ENCODE measurements at places on chromosomes 4 and X.

GRCh38 chr4:27085396-27085795 lies 224.8 kb downstream of the STIM2 start:
- no peak for DNase-seq

GRCh38 chr4:58225460-58225859 lies 1115.3 kb upstream of the IGFBP7 start:
- DNase-seq, result no peak

GRCh38 chr4:38109896-38110295 lies 149.7 kb downstream of the PTTG2 start:
- DNase-seq, result no peak

DNA sequence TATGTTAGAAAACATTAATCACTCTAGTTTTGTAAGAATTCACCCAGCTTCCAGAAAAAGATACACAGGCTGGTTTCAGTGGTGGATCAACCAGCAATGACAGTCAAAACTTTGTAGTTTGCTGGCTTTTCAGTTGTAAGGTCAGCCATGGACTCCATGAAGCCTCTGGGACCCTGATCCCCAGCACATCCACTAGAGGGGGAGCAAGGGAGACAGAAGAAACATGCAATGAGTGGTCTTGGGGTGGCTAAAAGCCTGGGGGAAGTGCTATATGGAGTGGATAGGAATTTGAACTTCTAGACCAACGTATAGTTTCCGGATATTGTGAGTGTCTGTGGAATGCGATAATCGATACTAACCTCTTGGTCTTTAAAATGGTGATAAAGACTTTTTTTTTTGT lies 72.7 kb downstream of the AFF2 start:
- DNase-seq, result no peak

DNA sequence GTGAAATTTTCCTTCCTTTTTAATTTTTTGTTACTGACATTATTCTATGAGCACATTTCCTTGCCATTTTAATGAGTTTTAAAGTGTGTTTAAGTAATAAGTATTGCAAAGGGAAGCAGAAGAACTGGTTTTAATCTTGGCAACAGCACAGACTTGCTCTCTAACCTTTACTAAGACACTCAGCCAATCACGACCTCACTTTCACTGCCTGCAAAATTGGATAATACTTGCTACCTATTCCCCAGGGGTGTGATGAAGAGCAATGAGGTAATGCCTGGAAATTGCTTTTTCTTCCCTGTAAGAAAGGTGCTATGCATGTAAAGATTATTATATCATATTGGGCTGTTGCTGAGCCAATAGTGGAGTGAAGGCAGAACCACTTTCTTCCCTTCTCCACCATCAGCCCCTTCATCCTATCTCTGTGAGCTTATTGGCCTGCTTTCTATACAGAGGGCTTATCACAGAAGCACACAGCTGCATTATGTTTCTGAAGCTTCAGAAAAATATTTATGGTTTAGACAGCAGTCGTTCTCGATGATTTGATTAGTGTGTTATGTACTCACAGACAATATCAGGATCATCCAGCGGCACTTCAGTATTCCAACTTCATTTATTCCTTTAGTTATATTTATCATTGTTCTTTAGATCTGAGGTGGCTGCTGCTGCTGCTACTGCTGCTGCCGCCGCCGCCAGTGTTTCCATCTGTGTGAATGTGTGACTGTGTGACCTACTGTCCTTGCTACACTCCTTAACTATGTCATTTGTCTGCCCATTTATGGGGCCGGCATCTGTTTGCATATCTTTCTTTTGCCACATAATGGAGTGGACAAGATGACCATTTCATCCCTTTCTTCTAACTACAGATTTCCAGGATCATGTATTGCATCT lies 255.1 kb downstream of the C4orf33 start:
- no peak for DNase-seq

- DNase-seq, result peak; percentile 64
Measured at GRCh38 chrX:68429216-68429615, 4.1 kb downstream of the OPHN1 start.

- no peak for DNase-seq
Measured at GRCh38 chrX:132004728-132005127, 18.4 kb upstream of the STK26 start.

DNA sequence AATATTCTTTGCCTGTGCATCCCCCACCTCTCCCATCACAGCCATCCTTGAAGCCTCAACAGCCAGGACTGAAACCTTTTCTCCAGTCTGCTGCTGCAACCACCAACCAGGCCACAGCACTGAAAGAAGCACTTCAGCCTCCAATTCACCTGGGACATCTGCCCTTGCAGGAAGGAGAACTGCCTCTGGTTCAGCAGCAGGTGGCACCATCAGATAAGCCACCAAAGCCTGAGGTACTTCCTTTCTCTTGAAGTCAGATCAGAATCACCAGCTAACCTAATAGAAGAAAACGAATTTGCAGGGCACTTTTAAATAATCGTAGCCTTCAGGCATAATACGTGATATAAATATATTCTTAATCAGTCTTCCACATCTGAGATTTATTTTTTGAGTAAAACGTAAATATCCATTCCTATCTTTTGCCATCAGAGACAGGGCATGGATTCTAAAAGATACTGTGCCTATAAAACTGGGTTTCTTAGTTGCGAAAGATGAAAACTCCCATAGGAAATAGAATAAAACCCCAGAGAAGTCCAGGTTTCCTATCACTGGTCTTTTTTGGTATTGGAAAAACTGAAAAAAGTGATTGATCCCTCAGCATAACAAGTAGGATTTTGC lies 9.5 kb downstream of the AMBN start:
- DNase-seq, result peak; percentile 77

GRCh38 chrX:118974908-118975671 lies 672 bp downstream of the LONRF3 start:
- peak; percentile 10 for DNase-seq

- no peak for DNase-seq
Measured at GRCh38 chrX:20743046-20743445, 476.3 kb upstream of the RPS6KA3 start.

- DNase-seq, result peak; percentile 84
Measured at GRCh38 chrX:22389556-22390179, 117.0 kb downstream of the CBLL2 start.

DNA sequence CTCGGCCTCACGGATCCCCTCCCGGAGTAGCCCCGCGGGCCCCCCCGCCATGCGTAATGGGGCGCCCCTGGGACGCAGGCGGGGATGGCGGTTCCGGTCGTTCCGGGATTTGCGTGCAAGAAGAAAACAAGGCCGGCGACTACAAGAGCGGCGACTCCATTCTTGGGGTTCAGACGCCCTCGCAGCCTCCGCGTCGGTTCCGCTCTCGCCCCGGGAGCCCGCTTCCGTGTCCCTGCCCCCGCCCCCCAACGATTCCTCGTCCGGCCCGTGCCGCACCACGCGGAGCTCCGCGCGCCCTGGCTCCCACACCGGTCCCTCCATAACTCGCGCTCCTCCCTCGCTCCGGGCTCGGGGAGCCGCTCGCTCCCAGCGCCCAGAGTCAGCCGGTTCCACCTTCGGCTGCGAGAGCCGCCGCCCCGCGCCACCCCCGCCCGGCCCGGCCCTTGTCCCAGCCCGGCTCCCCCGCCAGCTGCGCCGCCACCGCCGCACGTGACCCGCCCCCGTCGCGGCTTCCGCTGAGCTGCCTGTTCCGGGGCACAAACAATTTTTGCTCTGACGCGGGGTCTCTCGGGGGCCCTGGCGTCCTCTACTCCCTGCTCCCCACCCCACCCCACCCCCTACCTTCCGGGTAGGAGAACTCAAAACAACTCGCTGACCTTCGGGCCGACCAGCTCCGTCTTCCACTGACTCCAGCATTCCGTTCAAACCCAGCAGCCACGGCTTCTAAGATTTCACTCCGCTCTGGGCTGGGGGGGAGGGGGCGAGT lies 78.8 kb upstream of the BCOR start:
- DNase-seq, result no peak

DNA sequence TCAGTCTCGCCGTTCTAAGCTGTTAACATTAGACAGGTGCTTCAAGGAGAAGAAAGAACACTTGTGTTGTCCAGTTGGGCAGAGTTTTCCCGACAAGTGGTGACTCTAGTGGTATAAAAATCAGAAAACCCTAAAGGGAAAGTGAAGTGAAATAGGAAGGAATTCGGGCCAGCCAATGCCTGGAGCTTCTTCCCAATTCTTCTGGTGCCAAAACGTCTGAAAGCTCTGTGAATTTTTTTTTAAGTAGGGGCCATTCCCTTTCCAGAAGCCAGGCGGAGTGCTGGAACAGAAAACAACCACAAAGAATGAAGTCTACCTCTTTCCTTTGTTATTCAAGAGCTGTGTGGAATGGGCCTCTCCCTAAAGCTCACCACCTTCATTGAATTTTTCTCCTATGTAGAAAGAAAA lies 43.1 kb upstream of the PPARGC1A start:
- peak; percentile 60 for DNase-seq

GRCh38 chr4:76556452-76556851 lies 121.4 kb downstream of the SHROOM3 start:
- peak; percentile 50 for DNase-seq

DNA sequence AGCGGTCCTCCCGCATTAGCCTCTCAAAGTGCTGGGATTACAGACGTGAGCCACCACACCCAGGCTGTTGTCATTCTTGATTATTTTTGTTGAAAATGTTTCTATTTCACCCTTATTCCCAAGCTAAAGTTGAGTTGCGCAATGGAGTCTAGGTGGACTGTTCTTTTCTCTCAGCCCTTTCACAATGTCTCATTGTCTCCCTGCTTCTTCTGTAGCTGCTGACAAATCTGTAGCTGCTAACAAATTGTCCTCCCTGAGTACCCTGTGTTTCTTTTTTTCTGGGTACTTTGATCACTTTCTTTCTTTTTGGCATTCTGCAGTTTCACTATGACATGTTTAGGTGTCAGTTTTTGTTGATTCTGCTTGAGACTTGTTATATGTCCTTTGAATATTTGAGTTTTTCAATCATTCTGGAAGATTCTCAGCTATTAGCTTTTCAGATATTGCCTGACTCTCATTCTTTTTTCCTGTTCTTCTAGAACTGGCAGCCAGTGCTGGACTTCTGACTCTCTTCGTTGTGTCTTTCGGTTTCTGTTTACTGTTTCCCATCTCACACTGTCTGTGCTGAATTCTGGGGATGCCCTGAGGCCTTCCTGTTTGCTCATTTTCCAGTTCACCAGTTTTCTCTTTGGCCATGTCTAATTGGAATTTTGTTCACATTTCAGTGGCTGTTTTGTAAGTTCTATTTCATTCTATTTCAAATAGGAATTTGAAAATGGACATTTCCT lies 6.6 kb downstream of the ABCD1 start:
- DNase-seq, result no peak

GRCh38 chr4:56078866-56079265 lies 130.1 kb downstream of the CEP135 start:
- DNase-seq, result no peak

- no peak for DNase-seq
Measured at GRCh38 chrX:97504431-97504830, 620.7 kb downstream of the RPA4 start.

GRCh38 chrX:40437348-40437747 lies 143.4 kb upstream of the ATP6AP2 start:
- no peak for DNase-seq

Measured in fibroblast of lung (primary cell).